ENCODE measurements at places on chromosomes 3 and 15.

GRCh38 chr3:144380849-144381248 is 409.2 kb downstream of the DIPK2A start:
- no peak for DNase-seq

DNA sequence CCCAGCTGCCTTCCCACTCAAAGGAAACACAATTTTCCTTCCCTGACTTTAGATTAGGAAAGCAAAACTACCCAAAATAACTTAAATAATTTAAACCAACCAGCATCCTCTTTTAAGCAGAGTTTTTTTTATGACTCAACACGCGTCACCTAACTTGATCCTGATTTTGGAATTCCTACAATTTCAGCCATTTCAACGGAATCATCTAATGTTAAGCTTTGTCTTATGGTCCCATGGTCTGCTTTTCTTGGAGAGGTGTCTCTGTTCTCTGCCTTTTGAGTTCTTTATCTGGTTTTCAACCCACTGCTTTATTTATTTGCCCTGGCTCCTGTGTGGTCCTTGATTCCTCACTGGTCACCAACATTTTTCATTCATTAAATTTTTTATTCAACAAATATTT is 219.2 kb upstream of the ARHGEF26 start:
- DNase-seq, result no peak

GRCh38 chr15:38019066-38019465 is 84.6 kb downstream of the TMCO5A start:
- no peak for DNase-seq

DNA sequence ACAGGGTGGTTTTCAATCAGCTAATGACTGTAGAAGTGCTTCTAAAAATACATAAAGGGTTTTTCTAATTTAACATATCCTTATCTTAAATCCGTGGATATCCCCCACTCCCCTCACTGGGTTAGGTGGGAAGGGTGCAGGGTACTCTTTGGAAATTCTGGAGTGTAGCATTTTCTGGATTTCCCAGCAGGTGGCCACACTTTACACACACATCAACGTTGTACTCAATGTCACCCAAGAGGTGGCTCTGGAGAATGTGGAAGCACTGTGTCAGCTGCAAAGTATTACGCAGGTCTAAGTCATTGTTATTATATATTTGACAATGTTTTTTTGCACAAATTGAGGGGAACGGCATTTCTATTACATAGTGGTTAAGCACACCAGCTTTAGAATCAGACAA is 168.8 kb downstream of the CHDH start:
- DNase-seq, result no peak
